ENCODE measurements at places on chromosomes 2 and 18. TPM values are rescaled to one million over a fixed set of nuclear protein-coding genes. Genes with fewer than 3 reads are reported as not detected.
A peak's percentile ranks its signal among the peaks of the same experiment; 100 is the strongest.

DSG1 gene
- not detected for total RNA-seq

GRCh38 chr2:18668221-18668620 lies 78.9 kb upstream of the NT5C1B start:
- H3K27me3 ChIP-seq = no peaks in the 10 kb centered on the region
- H3K4me1 ChIP-seq = no peaks in the 10 kb centered on the region
- no peaks in the 10 kb centered on the region for H3K36me3 ChIP-seq
- DNase-seq = no peak

DNA sequence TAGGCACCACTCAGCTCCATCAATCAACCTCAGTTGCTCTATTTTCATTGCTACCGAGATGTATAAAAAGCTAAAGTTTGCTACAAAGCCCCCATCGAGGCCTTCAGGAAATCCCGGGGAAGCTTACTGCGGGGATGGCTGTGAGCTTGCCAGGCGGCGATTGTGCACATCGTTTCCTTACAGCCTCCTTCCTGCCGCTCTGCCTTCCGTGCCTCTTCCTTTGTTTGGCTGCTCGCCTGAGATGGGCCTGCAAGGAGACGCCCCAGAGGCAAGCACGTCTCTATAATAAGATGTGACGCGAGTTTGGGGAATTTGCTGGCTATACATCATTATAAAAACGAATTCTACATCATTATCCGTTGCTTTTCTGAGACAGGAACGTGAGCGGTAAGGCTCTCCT lies 41.6 kb downstream of the DHRS9 start:
- peaks cover 12% of the 10 kb centered on the region for H3K4me1 ChIP-seq
- no peak overlapping the region for H3K27ac ChIP-seq
- no peaks in the 10 kb centered on the region for H3K36me3 ChIP-seq
- H3K27me3 ChIP-seq = no peaks in the 10 kb centered on the region

- no peaks in the 10 kb centered on the region for H3K36me3 ChIP-seq
- H3K27ac ChIP-seq = no peak overlapping the region
- no peak overlapping the region for H3K4me3 ChIP-seq
- no peak for DNase-seq
- H3K27me3 ChIP-seq = no peaks in the 10 kb centered on the region
These were observed 534.6 kb downstream of the TNS1 start for GRCh38 chr2:217468042-217468830.

- DNase-seq = no peak
- no peak overlapping the region for H3K4me3 ChIP-seq
- no peak overlapping the region for H3K27ac ChIP-seq
These were observed 306.1 kb downstream of the CPS1 start for GRCh38 chr2:210862283-210863065.

- H3K27me3 ChIP-seq = no peaks in the 10 kb centered on the region
- no peaks in the 10 kb centered on the region for H3K36me3 ChIP-seq
- no peak overlapping the region for H3K27ac ChIP-seq
- no peak for DNase-seq
These were observed 768.3 kb downstream of the RNF144A start for GRCh38 chr2:7685342-7686015.

- H3K36me3 ChIP-seq = no peaks in the 10 kb centered on the region
- H3K4me3 ChIP-seq = no peak overlapping the region
- no peak for DNase-seq
These were observed 148.0 kb downstream of the ASB1 start for GRCh38 chr2:238574490-238575271.

FASTKD1 gene
- 31.2 TPM for total RNA-seq

- no peaks in the 10 kb centered on the region for H3K36me3 ChIP-seq
- peaks cover 7% of the 10 kb centered on the region for H3K4me1 ChIP-seq
- H3K4me3 ChIP-seq = no peak overlapping the region
- no peak overlapping the region for H3K27ac ChIP-seq
These were observed 48.5 kb upstream of the PROKR1 start for GRCh38 chr2:68594674-68595492.

GRCh38 chr18:62521593-62521992 lies 1.2 kb upstream of the ZCCHC2 start:
- H3K4me3 ChIP-seq = peak overlapping the region; percentile 95
- no peaks in the 10 kb centered on the region for H3K36me3 ChIP-seq
- peak overlapping the region; percentile 97 for H3K27ac ChIP-seq
- H3K27me3 ChIP-seq = no peaks in the 10 kb centered on the region
- H3K4me1 ChIP-seq = peaks cover 8% of the 10 kb centered on the region

RNF25 gene
- total RNA-seq = 20.2 TPM

DNA sequence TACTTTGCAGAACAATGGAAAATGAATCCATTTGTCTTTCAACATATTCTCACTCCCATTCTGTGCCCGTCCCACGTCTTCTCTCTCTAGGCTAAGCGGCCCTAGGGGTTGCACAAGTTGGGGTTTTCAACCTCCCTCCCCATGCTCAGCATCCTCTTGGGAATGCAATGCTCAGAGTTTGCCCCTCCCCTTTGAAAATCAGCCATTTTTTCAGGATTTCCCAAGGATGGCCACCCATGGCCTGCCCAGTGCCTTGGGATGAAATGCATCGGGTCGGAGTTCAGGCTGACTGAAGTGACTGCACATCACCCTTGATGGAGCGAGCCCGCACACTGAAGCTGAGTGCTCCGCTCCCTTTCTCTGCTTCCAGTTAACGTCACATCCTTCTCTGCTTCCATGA lies 87.9 kb downstream of the TNS1 start:
- H3K4me3 ChIP-seq = no peak overlapping the region
- H3K27me3 ChIP-seq = no peaks in the 10 kb centered on the region
- peaks cover 30% of the 10 kb centered on the region for H3K36me3 ChIP-seq
- no peak for DNase-seq
- peaks cover 99% of the 10 kb centered on the region for H3K4me1 ChIP-seq

DNA sequence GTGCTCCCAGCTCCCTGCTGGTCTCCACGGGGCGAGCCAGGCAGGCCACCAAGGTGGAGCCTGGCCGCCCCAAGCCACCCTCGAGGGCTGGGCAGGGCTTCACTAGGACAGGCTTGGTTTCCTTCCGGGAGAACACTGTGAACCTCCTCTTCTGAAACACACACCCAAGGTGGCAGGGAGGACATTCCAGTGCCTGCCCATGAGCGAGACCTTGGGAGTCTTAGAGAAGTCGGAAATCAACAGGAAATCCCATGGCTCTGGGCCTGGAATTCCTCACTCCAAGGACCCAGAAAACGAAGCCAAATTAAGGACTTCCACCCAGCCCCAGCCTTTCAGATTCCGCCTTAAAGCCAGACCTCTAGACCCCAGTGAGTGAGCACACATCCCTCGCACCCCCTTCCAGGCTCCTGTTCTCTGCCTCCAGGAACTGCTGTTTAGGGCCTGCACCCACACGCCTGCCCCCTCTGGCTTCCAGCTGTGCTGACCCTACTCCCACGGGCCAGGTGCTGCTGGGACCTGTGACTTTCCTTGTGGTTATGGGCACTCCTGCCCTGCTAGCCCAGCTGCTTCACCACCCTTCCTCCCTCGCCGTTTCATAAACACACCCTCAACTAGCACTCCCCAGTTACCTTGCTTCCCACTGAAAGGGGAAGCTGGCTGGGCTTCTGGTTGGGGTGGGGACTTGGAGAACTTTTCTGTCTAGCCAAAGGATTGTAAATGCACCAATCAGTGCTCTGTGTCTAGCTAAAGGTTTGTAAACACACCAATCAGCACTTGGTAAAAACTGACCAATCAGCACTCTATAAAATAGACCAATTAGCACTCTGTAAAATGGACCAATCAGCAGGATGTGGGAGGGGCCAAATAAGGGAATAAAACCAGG lies 13.7 kb downstream of the GPR17 start:
- no peak overlapping the region for H3K4me3 ChIP-seq
- H3K4me1 ChIP-seq = peaks cover 19% of the 10 kb centered on the region
- H3K27ac ChIP-seq = peak overlapping the region; percentile 73
- H3K27me3 ChIP-seq = no peaks in the 10 kb centered on the region
- no peaks in the 10 kb centered on the region for H3K36me3 ChIP-seq

TFCP2L1 gene
- total RNA-seq = 22.0 TPM

DNA sequence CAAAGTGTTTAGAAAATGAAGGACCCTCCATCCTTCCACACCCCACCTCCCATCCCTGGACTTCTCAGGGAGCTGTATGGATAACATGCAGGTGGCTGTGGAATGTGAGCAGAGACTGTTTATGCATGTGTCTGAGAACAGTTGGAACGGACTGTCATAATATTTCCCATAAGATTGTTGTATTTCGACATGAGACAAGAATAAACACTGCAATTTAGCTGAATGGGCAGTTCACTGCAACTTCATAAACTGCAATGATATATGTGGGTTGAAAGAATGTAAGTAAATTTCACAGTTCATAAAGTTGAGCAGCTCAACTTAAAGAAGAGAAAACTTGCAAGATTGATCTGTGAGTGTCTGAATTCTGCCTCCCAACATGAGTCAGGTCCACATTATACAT lies 74.6 kb downstream of the MEP1B start:
- no peak overlapping the region for H3K27ac ChIP-seq
- H3K27me3 ChIP-seq = no peaks in the 10 kb centered on the region
- H3K4me1 ChIP-seq = no peaks in the 10 kb centered on the region
- H3K4me3 ChIP-seq = no peak overlapping the region
- no peak for DNase-seq

NPPC gene
- total RNA-seq = not detected

- H3K36me3 ChIP-seq = no peaks in the 10 kb centered on the region
- DNase-seq = no peak
- no peak overlapping the region for H3K27ac ChIP-seq
- H3K4me3 ChIP-seq = no peak overlapping the region
These were observed 65.3 kb downstream of the C18orf63 start for GRCh38 chr18:74380916-74381315.

- DNase-seq = no peak
- H3K27ac ChIP-seq = peak overlapping the region; percentile 65
- H3K4me3 ChIP-seq = no peak overlapping the region
- H3K27me3 ChIP-seq = no peaks in the 10 kb centered on the region
- peaks cover 9% of the 10 kb centered on the region for H3K4me1 ChIP-seq
These were observed 21.4 kb upstream of the EML4 start for GRCh38 chr2:42147641-42148274.

- peaks cover 4% of the 10 kb centered on the region for H3K4me1 ChIP-seq
- no peak overlapping the region for H3K4me3 ChIP-seq
- no peak for DNase-seq
- H3K36me3 ChIP-seq = peaks cover 92% of the 10 kb centered on the region
- no peaks in the 10 kb centered on the region for H3K27me3 ChIP-seq
- no peak overlapping the region for H3K27ac ChIP-seq
These were observed 7.3 kb downstream of the MBD1 start for GRCh38 chr18:50274044-50274442.

GAREM1 gene
- 11.5 TPM for total RNA-seq

- no peak overlapping the region for H3K27ac ChIP-seq
- no peaks in the 10 kb centered on the region for H3K36me3 ChIP-seq
- H3K27me3 ChIP-seq = no peaks in the 10 kb centered on the region
- no peaks in the 10 kb centered on the region for H3K4me1 ChIP-seq
- DNase-seq = no peak
- no peak overlapping the region for H3K4me3 ChIP-seq
These were observed 92.3 kb downstream of the CLIP4 start for GRCh38 chr2:29207352-29208148.

DNA sequence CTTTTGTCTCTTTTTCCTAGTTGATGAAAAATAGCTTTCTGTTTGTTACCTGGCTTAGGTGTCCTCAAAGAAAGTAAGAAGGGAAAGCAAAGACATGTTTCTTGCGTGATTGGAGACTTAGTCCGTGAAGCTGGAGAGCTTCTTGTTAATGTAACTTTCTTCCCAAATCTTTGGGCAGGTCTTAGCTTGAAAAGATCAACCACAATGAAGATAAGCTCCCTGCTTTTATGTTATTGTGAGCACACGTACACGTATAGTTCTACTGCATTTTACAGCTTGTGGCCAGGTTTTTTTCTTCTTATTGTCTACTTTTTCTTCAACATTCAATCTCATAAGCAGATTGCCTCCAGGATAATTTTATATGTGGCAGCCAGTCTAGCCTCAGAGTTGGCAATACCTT lies 99.8 kb downstream of the DIS3L2 start:
- no peaks in the 10 kb centered on the region for H3K4me1 ChIP-seq
- H3K27ac ChIP-seq = no peak overlapping the region
- no peak overlapping the region for H3K4me3 ChIP-seq
- H3K36me3 ChIP-seq = no peaks in the 10 kb centered on the region

SLC30A3 gene
- total RNA-seq = 0.58 TPM

- H3K27me3 ChIP-seq = no peaks in the 10 kb centered on the region
- no peak for DNase-seq
- no peak overlapping the region for H3K27ac ChIP-seq
- H3K36me3 ChIP-seq = no peaks in the 10 kb centered on the region
These were observed 389.3 kb upstream of the MYT1L start for GRCh38 chr2:2720351-2720750.

- no peak overlapping the region for H3K4me3 ChIP-seq
- H3K36me3 ChIP-seq = no peaks in the 10 kb centered on the region
- no peaks in the 10 kb centered on the region for H3K27me3 ChIP-seq
- no peak overlapping the region for H3K27ac ChIP-seq
- H3K4me1 ChIP-seq = no peaks in the 10 kb centered on the region
- DNase-seq = no peak
These were observed 213.4 kb downstream of the GPD2 start for GRCh38 chr2:156649596-156649995.

GRCh38 chr2:95316466-95317122 lies 19.4 kb downstream of the KCNIP3 start:
- H3K4me3 ChIP-seq = no peak overlapping the region
- H3K4me1 ChIP-seq = no peaks in the 10 kb centered on the region
- H3K27ac ChIP-seq = no peak overlapping the region
- H3K27me3 ChIP-seq = no peaks in the 10 kb centered on the region

GRCh38 chr2:128808462-128809258 lies 490.0 kb upstream of the HS6ST1 start:
- no peak for DNase-seq
- no peak overlapping the region for H3K27ac ChIP-seq
- no peaks in the 10 kb centered on the region for H3K36me3 ChIP-seq
- no peaks in the 10 kb centered on the region for H3K4me1 ChIP-seq

KCNG2 gene
- total RNA-seq = 0.46 TPM

PPP1R7 gene
- total RNA-seq = 60.7 TPM

DNA sequence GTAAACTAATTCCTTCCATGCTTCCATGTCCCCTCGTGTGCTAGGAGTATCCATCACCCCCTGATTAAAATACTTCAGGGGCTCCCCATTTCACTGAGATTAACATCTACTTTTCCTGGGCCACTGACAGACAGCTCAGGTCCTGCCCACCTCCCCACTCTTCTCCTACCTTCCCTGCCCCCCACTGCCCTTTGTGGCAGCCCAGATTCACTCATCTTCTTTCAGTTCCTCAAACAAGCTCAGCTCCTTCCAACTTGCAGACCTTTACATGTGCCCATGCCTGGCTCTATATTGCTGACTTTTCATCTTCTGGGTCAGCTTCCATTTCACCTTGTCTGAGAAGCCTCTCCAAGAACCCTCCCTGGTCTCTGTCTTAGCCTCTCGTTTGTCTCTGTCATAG lies 12.0 kb downstream of the RUFY4 start:
- no peak for DNase-seq
- H3K27me3 ChIP-seq = no peaks in the 10 kb centered on the region
- no peaks in the 10 kb centered on the region for H3K4me1 ChIP-seq
